ENCODE measurements at places on chromosomes 6 and 20.

- no peak for DNase-seq
Measured at GRCh38 chr6:37160922-37161778, 8.8 kb upstream of the PIM1 start.

GRCh38 chr20:10167040-10167439, 51.6 kb upstream of the SNAP25 start:
- DNase-seq: no peak

- no peak for DNase-seq
Measured at GRCh38 chr20:45128099-45128498, 3.8 kb upstream of the WFDC12 start.

DNA sequence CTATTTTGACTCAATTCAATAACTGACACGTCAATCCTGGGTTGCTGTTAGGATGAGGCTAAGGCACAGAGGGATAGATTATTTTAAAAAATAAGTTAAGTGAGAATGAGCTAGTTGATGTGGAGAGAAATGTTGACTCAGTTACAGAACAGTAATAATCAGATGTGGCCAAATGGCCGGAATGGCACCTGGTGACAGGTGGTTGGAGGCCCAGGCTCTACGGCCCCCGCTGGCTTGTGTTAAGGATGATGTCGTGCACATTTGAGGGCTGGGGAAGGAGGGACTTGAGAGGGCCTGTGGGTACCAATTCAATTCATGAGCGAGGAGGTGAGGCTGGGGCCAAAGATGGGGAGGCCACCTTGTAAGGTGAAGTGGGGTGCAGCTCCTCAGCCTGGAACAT, 31.7 kb downstream of the APCDD1L start:
- no peak for DNase-seq

DNA sequence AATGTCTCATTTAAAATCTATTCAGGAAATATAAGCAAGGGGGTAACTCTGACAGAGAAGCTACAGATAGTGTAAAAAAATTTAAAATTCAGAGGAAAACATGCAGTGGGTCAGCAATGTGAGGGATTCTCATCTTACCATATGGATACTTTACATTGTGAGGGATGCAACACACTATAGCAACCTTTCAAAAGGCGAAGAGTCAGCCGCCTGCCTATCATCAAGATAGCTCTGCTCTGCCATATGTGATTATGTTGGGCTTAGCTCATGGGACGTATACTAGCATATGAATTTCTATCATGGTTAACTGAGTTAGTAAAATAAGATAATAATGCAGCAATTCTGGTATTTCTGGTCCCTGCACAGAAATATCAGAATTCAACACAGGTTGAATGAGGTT, 130.9 kb downstream of the MAP3K7 start:
- DNase-seq: no peak

DNA sequence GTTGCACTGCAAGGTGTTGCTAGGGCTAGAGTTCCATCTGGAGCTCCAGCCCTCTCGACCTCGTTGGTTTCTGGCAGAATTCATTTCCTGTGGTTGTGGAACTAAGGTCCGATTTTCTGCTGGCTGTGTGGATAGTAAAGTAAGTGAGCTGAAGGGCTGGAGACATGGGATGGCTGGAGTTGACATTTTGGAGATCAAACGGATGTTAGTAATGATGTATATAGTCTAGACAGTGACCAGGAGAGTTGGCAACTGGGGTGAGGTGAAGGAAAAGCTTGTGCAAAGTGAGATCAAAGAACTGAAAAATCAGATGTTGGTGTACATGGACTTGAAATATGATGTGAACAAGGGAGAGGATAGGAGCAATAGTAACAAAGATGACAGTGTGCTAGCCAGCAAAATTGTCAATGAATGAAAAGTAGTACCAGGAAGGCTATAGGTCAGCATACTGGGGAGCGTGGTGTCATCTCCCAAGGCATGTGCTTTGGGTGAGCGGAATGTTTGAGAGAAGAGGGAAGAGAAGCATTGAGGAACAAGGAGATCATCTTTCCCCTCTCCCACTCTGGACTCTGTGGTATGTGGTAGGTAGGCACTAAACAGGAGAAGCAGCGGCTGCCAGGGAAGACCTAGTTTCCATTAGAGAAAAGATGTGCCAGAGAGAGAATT, 7.8 kb downstream of the QRSL1 start:
- no peak for DNase-seq

DNA sequence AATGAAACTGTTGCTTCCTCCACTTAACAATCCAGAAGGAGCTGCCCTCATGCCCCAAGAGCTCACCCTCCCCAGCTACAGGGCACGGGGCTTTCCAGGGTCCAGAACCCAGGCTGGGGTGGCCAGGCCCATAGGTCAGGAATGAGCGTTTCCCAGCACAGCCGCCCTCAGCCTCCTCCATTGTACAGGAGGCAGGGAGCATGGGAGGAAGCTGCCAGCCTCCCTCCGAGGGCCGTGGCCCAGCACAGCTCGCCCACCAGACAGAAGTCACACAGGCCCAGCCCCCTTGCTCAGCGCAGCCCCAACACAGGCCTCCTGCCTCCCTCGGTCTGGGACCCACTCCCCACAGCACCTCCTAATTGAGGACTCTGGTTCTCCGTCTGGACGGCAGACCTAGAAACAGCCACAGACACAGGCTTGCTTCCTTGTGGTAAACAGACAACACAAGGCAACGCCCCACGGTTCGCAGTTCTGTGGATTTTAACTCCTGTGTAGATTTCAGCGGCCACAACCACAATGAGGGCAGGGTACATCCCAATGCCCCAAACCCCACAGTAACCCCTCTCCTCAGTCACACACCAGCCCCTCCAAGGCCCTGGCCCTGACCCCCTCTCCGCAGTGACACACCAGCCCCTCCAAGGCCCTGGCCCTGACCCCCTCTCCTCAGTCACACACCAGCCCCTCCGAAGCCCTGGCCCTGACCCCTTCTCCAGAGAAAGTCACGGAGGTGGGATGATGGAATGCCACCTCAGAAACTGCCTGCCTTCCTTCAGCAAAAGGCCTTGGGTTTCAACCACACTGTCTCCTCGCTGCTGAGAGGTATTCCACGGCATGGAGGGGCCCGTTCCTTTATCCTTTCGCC, 173.5 kb downstream of the DLL1 start:
- DNase-seq: no peak

GRCh38 chr6:131379948-131380347, 193.1 kb upstream of the ARG1 start:
- DNase-seq: no peak

- DNase-seq: no peak
Measured at GRCh38 chr6:91476000-91476399, 889.1 kb upstream of the MAP3K7 start.

DNA sequence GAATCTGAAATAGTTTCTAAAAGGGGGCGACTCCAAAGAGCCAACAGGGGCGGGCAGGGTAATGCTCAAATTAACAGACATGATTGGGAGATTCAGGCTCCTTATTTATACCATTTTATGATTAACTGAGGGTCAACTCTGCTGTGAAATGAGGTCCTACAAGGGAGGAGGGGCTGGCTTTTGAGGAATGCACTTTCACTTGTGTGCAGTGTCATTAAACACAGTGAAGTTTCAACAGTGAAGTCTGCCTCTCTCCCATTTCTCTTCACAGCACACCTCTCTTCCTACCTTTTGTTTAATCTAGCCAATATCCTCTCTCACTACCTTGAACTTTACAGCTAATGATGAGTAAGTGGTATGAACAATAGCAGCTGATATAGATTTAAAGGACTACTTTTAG, 557.3 kb upstream of the CITED2 start:
- DNase-seq: no peak

DNA sequence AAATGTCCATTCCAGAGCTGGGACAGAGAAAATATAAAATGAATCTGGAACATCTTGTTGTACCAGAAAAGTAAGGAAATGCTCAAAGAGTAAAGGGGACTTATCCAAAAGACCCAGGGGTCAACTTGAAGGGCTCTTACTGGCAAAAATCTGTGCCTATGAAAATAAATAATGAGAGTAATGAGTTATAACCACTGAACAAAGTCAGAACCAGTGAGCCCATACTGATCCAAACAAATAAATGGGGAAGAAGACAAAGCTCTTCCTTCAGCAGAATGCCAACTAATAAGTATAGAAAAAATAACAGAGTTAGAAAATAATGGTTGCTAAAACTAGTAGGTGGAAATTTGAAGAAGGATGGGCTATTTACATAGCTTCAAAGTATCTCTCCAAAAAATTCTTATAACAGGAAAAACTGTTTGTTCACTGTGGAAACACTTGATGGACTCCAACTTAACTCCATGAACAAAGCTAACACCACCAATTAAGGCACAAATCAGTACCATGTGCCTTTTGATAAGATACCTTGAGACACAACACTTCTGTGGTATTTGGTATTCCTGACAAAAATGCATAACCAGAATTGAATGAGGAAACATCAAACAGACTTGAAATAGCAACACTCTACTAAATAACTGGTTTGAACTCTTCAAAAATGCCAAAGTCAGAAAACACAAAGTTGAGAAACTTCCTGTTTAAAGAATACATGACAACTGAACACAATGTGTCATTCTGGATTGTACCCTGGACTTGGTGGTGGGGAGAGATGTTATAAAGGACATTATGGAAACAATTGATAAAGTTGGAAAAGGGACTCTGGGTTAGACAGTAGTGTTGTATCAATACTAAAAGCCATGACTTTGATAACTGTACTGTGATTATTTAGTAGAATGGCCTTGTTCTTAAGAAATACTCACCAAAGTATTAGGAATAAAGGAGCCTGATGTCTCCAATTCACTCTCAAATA, 197.5 kb downstream of the ISM1 start:
- no peak for DNase-seq

- no peak for DNase-seq
Measured at GRCh38 chr6:47303861-47304260, 5.8 kb downstream of the TNFRSF21 start.

- no peak for DNase-seq
Measured at GRCh38 chr20:12673352-12673751, 335.4 kb upstream of the SPTLC3 start.

DNA sequence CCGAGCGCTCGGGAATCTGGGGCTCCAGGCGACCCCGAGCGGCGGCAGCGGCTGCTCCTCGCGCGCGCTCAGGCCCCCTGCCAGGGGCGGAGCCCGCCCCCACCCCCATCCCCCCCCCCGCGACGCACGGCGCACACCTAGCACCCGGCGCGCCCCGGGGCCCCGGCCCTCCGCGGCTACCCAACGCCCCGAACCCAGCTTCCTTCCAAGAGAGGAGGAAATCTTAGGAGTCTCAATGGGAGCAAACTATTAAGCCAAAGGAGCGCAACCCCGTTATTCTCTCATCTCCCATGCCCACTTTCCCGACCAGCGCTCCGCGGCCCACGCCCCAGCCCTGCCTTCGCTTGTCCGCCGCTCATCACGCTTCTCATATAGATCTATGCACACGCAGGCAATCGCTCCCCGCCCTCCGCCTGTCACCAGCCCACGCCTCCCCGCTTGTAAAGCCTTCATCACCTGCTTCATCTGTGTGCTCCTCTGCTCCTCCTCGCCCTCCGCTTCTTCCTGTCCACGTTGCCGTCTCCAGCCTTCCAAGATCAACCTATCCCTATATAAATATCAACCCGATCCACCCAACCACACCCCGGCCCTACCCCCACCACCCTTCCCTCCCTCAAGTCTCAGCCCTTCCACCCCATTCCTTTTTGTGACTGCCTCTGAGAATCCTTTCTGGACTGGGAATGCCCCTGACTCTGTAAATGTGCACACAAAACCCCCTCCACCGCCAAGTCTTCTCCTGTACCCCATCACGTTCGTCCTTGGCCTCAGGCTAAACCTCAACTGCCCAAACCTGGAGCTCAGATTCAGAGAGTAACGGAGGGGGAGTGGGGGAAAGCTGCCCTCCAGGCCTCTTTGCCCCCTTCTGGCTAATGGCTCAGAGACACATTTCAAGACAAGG, at the start of gene DLK2:
Gene DLK2 (minus strand): TSS at position 18 of the 898 bp plus-strand sequence. CDS start 723 bp downstream, outside the sequence.
- peak; percentile 55 for DNase-seq

- DNase-seq: no peak
Measured at GRCh38 chr6:25418454-25419052, 139.4 kb downstream of the CARMIL1 start.

DNA sequence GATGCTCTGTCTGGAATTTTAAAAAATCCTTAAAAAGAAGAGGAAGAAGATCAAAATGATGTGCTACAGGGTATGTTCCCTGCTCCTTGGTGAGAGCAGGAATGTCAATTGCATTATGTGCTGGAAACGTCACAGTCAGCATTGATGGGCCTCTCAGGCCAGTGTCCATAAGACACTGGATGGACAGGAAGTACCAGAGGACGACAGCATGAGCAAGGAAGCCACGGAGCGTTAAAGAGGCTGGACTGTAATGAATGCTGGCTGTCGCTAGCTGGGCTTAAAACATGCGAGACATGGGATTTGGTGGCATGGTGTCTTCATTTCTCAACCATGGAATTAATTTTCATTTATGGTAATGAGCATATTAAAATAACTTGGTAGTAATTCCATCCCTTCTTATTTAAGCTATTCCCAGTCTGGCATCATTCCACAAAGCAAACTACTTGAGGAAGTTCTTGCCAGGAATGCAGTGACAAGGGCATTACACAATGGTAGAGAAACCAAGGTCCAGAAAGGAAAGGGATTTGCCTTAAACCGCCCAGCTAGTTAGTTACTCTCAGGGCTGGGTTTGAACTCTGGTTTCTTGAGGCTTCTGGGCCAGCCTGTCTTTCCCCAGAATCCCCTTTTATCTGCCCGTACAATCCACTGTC, 166.6 kb upstream of the SOX4 start:
- no peak for DNase-seq

- no peak for DNase-seq
Measured at GRCh38 chr6:13396241-13396792, 68.0 kb upstream of the TBC1D7 start.

DNA sequence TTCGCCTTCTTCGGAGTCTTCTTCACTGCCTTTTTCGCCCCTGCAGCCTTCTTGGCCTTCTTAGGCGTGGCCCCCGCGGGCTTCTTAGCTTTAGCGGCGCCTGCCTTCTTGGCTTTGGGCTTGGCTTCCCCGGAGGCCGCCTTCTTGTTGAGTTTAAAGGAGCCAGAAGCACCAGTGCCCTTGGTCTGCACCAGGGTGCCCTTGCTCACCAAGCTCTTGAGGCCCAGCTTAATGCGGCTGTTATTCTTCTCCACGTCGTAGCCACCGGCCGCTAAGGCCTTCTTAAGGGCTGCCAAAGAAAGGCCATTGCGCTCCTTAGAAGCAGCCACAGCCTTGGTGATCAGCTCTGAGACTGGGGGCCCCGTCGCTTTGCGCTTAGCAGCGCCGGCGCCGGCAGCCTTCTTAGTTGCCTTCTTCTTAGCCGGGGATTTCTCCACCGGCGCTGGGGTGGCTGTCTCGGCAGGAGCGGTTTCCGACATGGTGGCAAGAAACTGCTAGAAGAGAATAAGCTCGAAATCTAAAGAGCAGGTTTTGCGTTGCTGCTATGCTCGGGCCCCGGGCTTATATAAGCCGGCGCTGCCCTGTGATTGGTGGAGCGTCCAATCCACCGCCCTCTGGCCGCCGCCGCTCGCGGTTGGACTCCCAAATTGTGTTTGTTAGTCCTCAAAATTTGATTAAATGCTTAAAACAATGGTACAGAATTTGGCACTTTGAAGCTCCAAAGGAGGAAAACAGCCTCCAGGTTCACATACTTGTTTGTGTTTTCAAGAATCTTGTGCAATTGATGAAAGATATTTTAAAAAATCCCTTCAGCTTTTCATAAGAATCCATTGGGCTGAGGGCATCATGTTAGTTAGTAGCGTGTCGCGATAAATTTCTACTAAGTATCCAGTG, 44.9 kb downstream of the OR2B2 start:
- DNase-seq: no peak

All from C1 segment of cervical spinal cord (tissue), 14 donors.